NCI-H748 treated with DMSO at 0.1 percent for 48 hours (cell line): ENCODE measurements at places on chromosomes 2 and 18.

DNA sequence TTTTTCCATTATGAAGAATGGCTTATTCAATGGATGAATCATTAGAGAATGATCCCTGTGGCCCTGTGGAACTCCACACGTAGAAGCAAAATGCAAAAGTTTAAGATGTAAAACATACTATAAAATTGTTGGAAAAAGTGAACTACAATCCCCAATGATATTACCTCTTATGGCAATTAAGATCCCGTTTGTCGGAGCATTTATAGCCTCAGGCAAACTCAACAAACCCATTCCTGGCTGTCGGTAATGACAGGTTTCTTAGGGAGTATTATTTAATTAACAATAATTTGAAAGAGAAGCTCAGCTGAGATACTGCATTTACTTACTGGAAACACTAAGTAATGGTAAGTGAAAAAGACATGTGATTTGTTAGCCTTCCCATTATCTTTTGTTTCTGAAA is 138.3 kb downstream of the CDH20 start:
- DNase-seq = peak; percentile 53

- DNase-seq = no peak
These were observed 29.8 kb upstream of the ZNF407 start for GRCh38 chr18:74567822-74568221.

DNA sequence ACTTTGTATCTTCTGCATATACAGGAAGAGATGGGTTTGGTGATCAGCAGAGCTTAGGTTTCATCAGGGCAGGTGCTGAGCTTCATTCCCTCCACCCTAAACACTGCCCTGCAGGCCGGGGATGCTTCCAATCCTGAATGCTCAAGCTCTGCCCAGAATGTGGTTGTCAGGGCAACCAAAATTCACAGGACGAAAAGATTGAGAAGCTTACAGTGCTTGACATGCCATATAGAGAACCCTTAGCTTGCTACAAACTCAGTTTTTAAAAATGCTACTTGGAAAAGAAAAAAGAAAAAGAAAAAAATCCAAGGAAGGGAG is 65.6 kb downstream of the SH3RF3 start:
- no peak for DNase-seq

- no peak for DNase-seq
These were observed 79.8 kb upstream of the PID1 start for GRCh38 chr2:229350883-229351282.

GRCh38 chr2:11683476-11683875 is 13.5 kb upstream of the NTSR2 start:
- DNase-seq = no peak

DNA sequence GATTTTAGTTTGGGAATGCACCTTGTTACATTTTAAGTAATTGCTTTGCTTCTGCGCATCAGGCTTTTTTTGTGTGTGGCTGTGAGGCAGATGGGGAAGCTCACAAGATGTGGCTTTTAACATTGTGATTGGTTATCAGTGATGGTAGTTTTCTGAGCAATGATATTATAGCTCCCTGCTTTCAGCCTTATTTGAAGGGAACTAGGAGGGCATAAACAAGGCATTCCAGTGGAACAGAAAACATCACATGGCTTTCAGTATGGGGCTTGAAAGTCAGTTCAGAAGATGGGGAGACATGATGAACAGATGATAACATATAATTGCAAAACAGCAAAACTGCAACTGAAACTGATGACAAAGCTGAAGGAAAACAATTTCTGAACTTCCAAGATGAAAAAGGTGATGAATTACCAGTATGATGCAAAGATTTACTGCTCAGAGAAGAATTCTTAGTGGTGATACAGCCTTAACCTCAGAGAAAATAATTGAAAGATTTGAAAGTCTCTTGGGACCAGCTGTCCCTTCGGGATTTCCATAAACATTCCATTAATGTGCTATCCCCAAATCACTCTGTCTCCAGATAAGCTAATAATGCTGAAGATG is 439.7 kb downstream of the RND3 start:
- DNase-seq = no peak

- DNase-seq = no peak
These were observed 48.4 kb downstream of the TANK start for GRCh38 chr2:161208527-161209139.
